ENCODE measurements at places on chromosomes 16 and 17.

GRCh38 chr17:76005263-76006149 lies 4.9 kb downstream of the CDK3 start:
- peak; percentile 44 for DNase-seq

- no peak for DNase-seq
These were observed 825 bp downstream of the RPTOR start for GRCh38 chr17:80545499-80545826.

- no peak for DNase-seq
These were observed 361.7 kb upstream of the TNRC6C start for GRCh38 chr17:77596491-77597417.

GRCh38 chr17:81434072-81434471 lies 38.8 kb downstream of the BAHCC1 start:
- no peak for DNase-seq

GRCh38 chr16:19242186-19242585 lies 43.3 kb upstream of the CLEC19A start:
- DNase-seq = no peak

GRCh38 chr16:12120982-12121652 lies 144.6 kb downstream of the SNX29 start:
- no peak for DNase-seq

DNA sequence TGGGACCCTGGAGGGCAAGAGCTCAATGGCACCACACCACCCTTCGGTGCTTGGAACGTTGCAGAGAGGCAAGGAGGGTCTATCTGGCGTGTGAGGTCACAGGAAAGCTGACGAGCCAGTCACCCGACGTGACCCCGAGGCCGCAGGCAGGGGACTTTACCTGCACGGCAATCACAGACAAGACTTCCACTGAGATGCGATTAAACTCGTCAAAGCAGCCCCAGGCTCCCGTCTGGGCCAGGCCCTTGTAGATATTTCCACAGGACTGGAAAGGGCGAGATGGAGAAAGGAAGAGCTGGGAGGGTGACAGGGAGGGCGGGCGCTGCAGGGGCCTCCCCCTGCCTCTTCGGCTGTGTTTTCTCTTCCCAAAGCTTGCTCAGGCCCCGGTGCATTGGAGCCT lies 78.3 kb downstream of the DNAH17 start:
- no peak for DNase-seq

DNA sequence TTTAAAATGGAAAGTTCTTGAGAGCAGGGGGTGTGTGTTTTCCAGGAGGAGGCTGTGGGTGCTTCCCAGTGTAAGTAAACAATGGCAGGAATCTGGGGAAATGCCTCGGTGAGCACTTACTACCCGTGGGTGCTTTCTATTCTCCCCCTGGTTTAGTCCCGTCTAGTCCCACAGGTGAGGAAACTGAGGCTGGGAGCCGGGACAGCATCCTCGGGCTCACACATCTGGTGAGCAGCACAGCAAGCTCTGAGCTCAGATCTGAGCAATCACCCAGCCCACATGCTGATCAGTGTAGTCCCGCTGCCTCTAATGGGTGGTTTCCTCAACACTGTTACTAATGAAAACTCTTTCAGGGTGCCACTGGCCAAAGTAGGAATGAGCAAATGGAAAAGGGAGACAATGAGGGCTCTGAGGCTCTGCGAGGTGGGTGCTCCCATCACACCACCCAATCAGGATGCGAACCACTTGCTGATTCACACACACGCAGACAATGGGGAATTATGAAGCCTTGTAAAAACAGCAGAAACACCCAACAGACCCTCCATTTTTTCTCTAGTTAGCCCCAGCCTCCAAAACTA lies 202.6 kb downstream of the PARN start:
- DNase-seq = no peak

- DNase-seq = no peak
These were observed 3.0 kb downstream of the CCL16 start for GRCh38 chr17:35978346-35978745.

- DNase-seq = no peak
These were observed 279.6 kb downstream of the SNX29 start for GRCh38 chr16:12255919-12256665.

DNA sequence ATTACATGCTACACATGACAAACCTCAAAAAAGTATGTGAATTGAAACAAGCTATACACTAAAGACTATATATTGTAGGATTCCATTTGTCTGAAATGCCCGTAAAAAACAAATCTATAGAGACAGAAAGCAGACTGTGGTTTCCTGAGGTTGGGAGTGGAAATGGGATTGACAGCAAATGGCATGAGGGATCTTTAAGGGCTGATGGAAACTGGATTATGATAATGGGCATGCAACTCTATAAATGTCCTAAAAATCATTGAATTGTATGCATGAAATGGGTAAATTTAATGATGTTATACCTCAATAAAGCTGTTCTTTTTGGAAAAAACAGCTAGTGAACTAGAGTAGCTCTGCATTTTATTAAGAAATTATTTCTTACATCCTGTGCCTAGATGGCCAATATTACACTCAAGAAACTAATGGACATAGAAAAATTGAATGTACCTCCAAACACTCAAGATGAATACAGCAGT lies 416 bp upstream of the ANKS4B start:
- DNase-seq = no peak

DNA sequence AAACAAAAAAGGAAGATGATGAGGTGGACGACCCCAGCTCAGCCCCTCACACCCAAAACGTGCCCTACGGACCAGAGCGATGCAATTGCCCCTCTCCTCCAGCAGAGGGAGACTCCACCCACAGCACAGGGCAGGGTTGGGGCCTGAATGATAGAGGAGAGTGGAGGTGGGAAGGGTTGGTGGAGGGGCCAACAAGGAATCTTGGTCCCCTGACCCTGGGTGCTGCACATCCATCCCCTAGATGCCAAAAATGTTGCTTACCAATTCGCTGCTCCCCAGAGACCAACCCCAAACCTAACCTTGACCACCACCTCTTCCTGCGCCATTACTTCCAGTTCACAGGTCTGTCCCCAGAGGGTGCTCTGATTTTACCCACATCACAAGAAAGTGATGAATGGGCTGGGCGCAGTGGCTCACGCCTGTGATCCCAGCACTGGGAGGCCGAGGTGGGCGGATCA lies 12.9 kb downstream of the P2RX5 start:
- DNase-seq = no peak

DNA sequence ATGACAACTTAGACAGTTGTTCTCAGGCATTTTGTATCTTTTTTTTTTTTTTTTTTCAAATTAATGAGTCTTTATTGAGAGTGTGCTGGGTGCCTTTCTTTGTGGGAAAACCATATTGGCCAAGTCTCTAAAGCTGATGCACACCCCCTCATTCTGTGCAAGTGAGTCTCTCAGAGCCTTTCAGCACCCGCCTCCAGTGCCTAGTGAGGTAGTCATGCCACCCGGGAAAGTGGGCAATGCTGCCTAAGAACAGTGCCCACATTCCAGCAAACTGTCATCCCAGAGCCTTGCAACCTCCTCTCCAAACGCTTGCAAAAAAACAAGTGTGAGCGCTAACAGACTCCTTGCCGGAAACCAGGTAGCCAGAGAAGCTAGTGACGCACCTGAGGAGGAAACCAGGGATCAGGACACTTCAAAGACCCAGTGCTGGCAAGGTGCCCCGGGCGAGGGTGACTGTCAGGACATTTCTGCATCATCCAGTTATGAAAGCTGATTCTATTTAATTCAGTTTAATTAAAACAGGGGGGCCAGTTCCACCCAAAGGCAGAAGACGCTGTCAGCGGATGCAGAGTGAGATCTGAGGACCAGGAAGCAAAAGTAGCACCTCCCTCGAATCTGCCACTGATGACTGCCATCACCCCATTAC lies 34.9 kb downstream of the SMARCE1 start:
- DNase-seq = no peak

DNA sequence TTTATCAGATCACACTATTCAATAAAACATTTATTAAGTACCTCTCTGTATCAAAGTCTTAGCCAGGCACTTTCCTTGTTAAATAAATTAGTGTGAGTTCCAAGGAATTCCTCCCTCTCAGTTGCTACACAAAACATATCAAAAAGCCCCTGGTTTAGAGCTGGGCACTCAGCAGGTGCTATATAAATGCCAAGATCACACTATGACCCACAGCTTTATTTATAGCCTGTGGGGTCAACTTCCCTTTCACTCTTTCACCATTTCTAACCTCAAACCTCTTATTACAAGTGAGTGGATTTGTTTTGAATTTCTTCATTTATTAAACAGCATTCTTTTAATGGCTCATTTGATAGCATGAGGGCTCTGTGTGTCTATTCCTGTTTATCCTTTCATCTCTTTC lies 112.6 kb upstream of the MPHOSPH6 start:
- DNase-seq = no peak

- no peak for DNase-seq
These were observed 713 bp downstream of the KNOP1 start for GRCh38 chr16:19717314-19717713.

GRCh38 chr16:79845033-79845733 lies 244.6 kb upstream of the MAF start:
- no peak for DNase-seq

GRCh38 chr16:69906838-69907401 lies 44.2 kb upstream of the CLEC18A start:
- no peak for DNase-seq

DNA sequence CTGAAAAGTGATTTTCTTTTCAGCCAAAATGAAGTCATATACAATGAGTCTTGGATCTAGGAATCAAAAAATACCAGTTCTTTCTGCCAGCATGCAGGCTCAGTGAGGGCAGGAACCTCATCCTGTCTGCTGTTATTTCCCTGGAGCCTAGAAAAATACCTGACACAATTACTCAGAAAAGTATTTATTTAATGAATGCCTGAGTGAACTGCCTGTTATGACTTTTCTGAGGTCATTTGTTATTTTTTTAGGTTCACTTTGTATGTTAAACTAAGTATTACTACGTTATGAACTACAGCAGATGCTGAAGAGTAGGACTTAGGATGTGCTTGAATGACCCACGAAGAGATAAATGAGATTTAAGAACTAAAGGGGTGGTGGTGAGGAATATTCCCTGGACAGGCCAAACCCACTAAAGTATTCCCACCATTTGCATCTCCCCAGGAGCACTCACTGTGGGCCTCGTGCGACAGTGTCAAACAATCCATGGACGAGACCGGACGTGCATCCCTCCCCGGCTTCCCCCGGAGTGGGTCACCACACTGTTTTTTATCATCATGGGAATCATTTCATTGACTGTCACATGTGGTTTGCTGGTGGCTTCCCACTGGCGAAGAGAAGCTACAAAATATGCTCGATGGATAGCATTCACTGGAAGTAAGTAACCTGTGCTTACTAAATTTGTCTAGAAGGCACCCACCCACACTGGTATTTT lies 17.1 kb upstream of the VWA3A start:
- no peak for DNase-seq

DNA sequence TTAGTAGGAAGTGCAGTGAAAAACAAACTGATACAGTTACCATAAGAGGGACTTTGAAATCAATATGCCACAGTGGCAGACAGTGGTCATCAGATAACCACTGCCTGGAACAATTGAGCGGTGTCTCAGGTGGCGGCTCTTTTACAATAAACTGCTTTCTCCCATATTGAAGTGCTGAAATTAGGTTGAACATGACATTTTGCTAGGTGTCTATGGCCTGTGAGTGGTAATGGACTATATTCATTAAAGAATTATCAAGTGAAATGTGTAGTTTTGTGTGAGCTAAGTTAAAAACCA lies 214.7 kb downstream of the RPTOR start:
- DNase-seq = no peak

DNA sequence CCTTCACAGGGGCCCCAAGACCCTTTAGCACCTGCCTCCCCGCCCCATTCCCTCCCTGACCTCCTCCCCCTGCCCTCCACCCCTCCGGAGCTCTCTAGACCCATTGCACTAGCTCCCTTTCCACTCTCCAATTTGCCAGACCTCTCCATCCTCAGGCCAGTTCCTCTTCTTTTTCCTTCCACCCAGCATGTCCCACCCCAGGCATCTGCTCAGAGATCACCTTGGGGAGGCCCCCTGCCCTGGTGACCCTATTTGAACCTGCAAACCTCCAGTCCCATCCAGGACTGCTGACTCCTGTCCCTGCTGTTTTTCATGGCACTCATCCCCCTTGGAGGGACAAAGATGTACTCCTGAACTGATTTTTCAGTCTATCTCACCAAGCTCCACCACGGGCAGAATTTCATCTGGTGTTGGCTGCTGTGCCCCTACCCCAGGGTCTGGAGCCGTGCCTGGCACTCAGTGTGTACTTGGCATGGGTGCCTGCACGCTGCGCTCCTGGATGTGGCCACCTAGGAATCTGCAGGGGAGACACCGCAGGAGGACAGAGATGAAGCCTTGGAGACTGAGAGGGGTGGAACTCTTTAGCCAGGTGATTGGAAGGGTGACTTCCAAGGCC lies 85.6 kb upstream of the CACNG5 start:
- DNase-seq = no peak

- no peak for DNase-seq
These were observed 3.4 kb downstream of the HS3ST3B1 start for GRCh38 chr17:14304222-14304772.

DNA sequence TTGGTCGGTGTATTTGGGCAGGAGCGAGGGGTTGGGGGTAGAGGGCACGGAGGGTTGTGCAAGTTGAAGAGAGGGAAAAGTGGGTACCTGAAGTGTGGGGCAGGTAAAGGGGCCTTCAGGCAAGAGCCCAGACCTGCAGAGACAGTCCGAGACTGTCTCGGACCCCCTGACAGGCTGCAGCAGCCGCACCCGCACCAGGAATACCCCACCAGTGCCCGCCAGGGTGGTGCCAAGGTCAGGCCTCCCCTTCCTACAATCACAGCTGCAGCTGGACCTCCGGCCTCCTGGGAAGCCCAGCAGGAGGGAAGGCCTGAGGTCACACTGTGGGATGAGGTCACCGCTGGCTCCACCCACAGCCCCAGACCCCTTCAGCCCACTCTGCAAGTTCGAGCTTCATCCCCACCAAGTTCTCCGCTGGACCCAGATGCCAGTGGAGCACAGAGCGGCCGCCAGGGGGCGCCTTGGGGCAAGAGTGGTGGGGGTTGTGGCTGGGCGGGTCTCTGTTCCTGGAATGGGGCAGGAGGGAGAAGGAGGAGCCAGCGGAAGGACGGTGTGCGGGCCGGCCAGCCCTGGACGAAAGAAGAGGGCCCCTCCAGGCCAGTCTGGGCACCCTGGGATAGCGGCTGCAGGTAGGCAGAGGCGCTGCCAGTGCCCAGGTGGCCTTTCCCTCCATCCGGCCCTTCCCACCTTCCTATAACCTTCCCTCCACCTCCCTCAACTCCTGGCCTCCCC lies at the start of gene HSD3B7:
TSS of gene HSD3B7 (plus strand) at position 539 of the 732 bp plus-strand sequence. CDS start 452 bp downstream, outside the sequence.
- peak; percentile 16 for DNase-seq

- DNase-seq = no peak
These were observed 18.4 kb downstream of the SYT17 start for GRCh38 chr16:19186408-19186807.

- no peak for DNase-seq
These were observed 332.0 kb downstream of the CBLN1 start for GRCh38 chr16:48949636-48950035.
